ENCODE measurements at places on chromosomes 6 and 20.

DNA sequence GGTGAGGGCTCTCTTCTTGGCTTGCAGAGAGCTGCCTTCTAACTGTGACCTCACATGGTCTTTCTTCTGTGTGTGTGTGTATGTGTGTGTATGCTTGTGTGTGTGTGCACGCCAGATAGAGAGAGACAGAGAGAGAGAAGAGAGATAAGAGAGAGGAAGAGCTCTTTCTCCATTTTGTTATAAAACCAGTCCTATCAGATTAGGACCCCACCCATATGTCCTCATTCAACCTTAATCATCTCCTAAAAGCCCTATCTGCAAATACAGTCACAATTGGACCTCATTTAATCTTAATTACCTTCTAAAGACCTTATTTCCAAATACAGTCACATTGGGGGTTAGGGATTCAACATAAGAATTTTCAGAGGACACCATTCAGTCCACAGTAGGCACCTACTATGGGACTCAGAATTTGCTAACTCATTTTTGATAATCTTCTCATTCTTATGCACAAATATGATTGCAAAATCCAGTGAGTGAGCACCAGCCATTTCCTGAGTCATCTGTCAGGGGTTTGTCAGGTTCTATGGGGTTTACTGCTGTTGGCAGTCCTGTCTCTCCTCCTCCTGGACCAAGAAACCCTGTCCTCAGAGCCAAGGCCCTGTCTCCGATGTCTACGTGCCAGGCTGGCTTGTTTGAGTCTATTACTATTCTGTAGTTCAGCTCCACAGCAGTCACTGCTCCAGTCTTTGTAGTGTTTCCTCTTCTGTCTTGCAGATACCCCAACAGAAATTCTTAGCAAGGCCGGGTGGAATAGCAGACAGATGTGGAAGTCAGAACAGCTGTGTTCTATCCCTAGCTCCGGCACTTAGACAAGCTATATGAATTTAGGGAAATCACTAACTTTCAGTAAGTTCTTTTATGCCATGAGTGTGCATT is 59.0 kb upstream of the FAM184A start:
- DNase-seq = peak; percentile 63

GRCh38 chr6:129364037-129364436 is 345.9 kb downstream of the ARHGAP18 start:
- no peak for DNase-seq

- DNase-seq = no peak
Measured at GRCh38 chr6:136016228-136017225, 165.0 kb downstream of the PDE7B start.

- DNase-seq = no peak
Measured at GRCh38 chr6:81755551-81755950, 3.1 kb upstream of the TENT5A start.

DNA sequence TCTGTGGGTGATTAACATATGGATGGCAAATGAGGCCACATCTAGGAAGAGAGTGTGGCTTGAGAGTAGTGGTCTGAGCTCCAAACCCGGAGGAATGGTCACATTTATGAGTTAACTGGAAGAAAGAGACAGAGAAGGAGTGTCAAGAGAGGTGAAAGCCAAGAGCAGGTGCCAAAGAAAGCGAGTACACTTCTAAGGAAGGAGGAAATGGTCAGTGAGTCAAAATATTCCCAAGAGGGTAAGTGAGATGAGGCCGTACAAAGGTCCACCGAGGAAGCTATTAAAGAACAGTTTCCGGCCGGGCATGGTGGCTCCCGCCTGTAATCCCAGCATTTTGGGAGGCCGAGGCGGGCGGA is 104.5 kb upstream of the RNF24 start:
- no peak for DNase-seq

GRCh38 chr6:26607434-26608230 is 10.9 kb downstream of the ABT1 start:
- peak; percentile 55 for DNase-seq

DNA sequence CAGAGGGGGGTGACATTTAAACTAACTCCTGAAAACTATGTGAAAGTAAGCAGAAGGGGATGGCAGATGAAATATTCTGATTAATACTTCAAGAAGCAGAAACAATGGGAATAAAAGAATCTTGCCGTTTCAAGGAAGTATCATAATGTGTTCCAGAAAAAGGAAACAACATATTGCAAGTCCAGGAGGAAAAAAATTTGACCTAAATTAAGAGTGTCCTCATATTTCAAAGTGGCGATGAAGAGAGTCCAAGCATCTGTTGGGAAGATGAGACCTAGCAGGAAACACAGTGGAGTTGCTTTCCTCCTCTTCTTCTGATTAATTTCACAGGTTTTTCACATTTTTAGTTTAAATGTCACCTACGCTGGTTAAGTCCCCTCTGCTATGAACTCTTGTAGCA is 45.6 kb upstream of the TNFAIP3 start:
- no peak for DNase-seq

DNA sequence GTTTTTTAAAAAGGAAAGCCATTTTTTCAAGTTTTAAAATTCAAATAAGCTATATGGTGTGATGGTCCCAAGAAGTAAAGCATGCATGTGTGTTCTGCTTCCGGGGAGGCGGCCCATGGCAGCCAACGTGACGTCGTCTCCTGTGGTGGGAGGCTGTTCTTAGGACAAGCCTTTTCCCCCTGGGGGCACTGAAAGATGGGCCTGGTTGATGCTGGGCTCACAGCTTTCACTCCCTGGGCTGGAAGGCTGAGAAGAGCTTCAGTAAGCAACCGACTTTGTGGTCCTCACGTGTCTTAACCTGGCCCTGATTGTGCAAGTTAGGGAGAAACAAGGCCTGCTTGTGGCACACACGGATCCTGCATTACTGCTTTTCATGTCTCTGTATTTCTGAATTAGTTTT is 84.1 kb downstream of the SMOC2 start:
- no peak for DNase-seq

DNA sequence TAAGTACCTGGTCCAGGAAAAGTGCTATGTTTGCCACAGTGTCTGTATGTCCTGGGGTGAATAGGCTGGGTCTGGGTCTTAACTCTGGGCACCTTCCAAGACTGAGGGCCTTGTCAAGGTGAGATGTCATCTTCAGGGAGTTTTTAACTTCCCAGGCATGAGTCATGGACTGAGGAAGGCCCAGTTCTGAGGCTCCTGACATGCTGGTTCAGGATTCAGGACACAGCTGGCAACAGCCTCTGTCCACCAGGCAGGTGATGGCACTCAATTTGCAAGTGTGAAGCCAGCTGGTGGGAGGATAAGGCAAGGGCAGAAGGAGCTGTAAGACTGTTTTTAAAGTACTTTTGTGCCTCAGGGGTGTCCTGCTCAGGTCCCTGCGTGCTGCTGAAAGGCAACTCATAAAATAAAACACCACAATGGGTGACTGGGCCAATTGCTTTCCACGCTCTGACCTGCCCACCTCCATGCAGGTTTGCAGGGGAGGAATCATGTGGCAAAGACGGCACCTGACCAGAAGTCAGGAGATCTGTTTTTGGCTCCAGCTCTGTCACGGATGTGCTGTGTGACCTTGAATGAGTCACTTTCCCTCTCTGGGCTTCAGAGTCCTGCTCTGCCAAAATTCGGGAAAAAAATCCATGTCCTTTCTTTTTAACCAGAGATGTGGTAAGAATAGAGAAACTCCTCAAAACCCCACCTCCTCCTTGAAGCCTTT is 4.9 kb upstream of the PACSIN1 start:
- DNase-seq = no peak

GRCh38 chr6:3455147-3455568 is 1.7 kb downstream of the SLC22A23 start:
- DNase-seq = no peak

DNA sequence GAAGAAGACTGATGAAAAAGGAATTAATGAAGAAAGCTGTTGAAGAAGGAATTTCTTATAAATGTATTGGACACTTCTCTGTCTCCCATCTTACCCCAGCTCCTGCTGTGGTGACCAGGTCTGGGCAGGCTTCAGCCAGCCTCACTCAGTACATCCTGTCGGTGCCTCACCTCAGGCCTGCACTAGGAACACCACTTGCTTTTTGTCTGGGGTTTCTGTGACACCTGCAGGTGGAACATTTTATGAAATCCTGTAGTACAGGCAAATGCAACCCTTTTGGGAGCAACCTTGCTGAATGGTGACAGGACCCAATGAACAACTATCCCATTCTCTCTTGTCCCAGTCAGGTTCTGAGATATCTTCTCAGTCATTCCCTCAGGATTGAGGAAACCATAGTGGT is 129.7 kb downstream of the PRDM13 start:
- DNase-seq = no peak

GRCh38 chr6:144294016-144294415 is 8.9 kb downstream of the UTRN start:
- no peak for DNase-seq

DNA sequence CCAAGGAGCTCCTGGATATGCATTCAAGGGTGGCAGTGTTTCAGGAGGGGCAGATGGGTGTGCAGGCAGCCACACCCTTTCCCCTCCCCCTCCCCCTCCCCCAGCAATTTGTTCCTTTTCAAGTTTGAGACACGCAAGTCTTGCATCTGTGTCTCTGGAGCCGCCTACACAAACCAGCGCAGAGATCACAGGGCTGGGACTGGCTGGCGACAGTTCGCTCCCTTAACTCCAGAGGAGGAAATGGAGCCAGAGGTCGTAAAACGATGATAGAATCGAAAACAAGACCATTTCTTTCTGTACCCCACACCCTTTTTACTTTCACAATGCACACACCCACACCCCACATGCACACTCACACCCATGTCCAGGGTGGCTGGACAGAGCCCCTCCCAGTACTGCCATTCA is 163.1 kb downstream of the LY86 start:
- no peak for DNase-seq

- no peak for DNase-seq
Measured at GRCh38 chr20:22744341-22745193, 160.2 kb upstream of the FOXA2 start.

GRCh38 chr6:128410584-128410983 is 109.8 kb downstream of the PTPRK start:
- no peak for DNase-seq

DNA sequence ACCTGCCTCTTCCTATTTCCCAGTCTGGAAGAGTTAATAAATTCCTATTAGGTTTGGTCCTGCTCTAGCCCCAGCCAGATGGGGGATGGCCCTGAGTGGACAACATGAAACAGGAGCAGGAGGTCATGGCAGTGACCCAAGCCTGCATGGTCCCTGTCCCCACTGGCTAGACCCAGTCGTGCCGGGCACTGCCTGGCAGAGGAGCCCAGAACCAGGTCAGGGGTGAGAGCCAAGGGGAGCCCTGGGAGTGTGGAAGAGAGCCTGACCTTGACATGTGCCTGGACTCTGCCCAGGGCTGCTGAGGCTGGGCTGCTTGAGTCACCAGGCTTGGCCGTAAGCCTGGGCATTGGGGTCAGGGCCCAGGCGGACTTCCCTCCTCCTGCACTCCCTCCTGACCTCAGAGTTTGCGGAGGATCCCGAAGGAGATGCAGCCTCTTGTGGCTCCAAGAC is 3.6 kb downstream of the AVP start:
- no peak for DNase-seq

DNA sequence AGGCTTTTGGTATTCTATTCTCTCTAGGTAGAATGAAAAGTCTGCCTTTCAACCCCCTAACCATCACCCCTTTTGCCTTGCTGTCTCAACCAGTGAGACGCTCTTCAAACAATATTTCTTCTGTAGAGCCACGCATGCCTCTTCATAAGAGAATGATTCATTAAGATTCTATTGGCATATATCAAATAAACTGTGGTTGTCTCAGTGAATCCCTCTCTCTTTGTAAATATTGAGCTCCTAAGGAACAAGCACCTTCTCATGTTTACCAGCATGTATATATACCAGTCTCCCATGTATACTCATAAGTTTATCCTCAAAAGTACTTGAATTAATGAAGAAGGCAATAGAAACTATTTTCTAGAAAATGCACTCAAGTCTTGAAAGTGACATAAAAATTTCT is 90.6 kb downstream of the HAO1 start:
- DNase-seq = no peak

- DNase-seq = no peak
Measured at GRCh38 chr6:136773473-136773796, 18.8 kb downstream of the MAP3K5 start.

DNA sequence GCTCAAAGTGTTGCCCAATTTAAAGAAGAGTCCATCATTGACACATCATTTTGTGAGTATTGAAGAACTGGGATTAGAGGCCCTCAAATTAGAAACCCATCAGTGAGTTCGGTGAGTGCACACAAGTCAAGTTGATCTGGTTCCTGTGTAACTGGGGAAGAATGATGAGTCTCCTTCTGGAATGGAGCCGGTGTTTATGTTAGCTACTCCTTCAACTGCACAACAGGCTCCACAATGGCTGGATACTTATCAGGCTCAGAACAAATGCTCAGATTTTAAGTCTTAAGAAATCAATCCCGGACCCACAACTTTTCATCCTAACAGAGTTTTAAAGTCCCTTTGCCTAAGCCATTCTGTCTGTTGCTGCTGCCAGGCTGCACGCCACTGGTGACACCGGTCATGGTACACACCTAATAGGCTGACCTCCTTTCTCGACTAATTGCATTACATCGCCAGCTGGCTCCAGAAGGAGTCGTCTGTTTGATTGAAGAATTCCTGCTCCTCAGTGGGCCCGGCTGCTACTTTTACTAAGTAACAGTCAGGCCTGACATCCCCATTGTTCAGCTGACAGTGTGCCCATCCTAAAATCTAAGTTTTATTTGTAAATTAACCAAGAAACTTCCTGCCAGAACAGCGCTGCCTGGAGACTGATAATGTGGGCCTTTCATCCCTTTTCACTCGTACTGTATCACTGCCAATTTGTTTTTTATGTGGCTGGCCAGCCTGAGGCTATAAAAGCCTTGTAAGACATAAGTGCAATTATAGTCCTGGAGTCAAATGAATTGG is 130.4 kb downstream of the INSM1 start:
- DNase-seq = peak; percentile 83

- no peak for DNase-seq
Measured at GRCh38 chr20:32438331-32438858, 80.3 kb downstream of the ASXL1 start.

DNA sequence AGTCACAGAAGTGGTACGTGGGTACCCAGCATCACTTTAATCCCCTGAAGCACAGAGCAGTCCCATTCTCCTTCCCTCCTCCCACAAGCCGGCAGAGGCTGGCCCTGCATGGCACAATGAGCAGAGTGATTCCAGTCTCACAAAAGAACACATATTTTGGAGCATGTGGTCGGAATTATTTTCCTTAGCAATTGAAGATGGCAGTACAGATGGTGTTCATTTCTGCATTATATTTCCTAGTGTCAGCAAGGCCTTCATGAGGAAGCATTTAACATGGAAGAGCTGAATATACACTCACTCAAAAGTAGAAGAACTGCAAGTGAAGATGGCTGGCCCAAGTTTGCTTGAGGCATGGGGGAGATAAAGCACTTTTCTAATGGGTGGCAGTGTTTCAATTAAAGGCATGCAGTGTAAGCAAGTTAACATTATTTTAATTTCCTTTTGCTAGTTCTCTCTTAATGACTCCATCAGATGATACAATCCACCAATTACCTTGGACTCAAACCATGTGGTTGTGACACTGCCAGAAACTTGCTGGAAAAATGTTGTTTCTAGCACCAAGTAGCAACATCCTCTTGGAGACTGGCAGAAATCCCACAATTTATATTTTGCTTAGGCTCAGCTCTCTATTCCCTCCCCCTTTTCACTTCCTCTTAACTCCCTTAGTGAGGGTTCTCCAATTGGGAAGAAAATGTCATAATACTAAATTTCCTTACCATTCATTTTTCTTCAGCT is 74.4 kb downstream of the ARHGAP18 start:
- peak; percentile 72 for DNase-seq
